Fibroblast of mammary gland (primary cell): ENCODE measurements at places on chromosomes 12 and 14.
A peak's percentile ranks its signal among the peaks of the same experiment; 100 is the strongest.

DNA sequence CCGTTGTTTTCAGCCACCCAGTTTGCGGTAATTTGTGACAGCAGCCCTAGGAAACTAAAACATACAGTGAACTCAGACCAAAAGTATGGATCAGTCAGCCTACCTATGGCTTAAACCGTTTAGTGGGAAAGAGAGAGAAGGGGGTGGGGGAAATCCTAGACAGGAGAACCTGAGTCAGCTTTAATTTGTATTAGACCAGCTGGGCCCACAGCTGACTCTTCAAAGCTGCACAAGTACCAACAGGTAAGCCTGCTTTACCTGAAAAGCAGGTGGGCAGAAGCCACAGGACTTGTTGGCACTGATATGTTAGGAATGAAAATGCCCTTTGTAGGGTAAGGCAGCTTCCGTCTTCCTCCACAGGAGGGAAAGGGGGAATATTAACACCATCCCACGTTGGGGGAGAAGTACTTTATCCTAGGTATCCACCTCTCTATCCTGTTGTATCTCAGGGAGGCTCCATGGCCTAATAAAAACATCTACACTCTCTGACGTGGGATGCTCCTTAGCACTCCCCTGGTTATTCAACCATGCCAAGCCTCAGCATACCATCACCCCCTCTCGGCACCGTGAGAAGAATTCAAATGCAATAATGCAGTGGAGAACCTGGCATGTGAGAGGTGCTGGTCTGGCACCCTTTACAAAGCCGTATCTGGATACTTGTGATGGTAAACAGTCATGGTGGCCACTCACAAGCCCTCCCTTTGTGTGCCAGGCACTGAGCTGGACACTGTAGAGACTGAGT, 70.3 kb downstream of the STON2 start:
- DNase-seq = no peak

- DNase-seq = no peak
Observed at GRCh38 chr14:46091819-46092218, 559.8 kb downstream of the RPL10L start.

DNA sequence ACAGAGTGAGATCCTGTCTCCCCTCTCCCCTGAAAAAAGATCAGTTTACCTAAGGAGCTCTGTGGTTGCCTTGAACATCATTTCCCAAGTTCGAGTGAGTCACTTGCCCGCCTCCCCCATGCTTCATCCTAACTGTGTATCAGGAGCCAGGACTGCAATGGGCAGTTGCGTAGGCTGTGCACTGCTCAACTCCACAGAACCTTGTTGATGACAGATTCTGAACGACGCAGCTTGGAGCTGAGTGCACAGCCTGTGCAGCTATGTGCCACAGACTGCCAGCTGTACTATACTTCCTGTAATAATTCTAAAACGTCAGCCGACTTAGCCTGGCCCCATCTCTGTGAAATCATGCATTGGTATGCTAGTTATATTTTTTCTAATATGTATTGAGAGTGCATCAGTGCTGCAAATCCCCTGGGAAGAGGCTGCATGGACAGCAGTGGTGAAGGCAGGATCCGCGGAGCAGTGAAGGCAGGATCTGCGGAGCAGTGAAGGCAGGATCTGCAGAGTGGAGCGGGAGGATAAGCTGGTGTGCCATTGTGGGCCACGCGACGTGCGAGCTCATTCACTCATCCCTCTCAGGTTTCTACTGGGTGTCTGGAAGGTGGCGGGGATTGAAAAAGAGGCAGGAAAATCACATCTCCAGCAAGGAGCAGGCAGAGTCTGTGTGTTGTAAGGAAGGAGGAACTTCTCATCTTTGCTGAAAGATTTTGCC, 80.8 kb downstream of the GALNT9 start:
- DNase-seq = peak; percentile 82

DNA sequence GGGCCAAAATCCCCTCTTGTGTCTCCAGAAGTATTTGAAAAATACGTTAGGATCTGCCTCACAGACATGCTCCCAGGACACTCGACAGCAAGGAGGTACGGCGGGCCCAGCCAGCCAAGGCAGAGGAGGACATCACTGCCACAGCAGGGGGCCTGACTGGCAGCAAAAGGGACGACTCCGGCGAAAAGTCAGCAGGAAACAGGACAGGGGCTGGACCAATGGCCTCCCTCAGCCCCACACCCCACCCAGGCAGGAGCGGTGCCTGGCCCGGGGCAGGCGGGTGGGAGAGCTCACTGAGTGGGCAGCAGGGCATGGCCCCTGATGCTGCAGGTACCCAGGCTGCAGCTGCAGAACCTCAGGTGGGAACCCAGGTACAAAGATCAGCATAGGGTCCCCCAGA, 17.8 kb downstream of the BRF1 start:
- DNase-seq = no peak

DNA sequence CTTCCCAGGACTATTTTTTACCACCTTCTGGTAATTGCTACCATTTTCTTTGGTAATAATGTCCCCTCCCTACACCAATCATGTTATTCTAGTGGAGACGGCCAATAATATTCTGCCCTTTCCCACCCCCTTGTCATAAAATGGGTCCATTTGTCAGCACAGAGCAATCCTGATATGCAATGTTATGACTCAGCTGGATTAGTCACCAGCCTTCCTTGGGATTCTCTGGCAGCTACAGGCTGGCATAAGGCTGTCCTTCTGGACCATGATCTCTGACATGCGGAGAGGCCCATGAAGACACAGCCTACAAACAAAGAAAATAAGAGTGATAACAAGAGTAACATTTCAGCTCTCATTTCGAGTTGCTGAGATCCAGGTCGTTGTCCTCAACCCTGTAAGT, 222.0 kb upstream of the CPNE8 start:
- peak; percentile 75 for DNase-seq

DNA sequence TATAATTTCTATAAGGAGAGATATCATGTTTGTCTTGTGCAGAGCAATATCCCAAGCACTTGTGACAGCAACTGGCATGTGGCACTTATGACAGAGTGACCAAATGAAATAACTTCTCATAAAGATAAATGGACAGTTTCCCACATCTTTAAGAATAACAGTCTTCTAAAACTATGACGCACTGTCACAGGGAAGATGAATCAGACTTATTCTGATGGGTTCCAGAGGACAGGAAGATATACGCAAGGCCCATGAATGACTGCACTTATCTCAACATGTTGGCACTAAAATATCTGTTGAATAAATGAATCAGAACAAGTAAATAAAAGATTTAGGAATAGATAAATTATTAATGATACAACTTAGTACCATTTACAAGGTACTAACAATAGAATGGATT, 465.8 kb upstream of the SYT1 start:
- DNase-seq = peak; percentile 21

- no peak for DNase-seq
Observed at GRCh38 chr14:35471803-35472202, 62.2 kb upstream of the INSM2 start.

DNA sequence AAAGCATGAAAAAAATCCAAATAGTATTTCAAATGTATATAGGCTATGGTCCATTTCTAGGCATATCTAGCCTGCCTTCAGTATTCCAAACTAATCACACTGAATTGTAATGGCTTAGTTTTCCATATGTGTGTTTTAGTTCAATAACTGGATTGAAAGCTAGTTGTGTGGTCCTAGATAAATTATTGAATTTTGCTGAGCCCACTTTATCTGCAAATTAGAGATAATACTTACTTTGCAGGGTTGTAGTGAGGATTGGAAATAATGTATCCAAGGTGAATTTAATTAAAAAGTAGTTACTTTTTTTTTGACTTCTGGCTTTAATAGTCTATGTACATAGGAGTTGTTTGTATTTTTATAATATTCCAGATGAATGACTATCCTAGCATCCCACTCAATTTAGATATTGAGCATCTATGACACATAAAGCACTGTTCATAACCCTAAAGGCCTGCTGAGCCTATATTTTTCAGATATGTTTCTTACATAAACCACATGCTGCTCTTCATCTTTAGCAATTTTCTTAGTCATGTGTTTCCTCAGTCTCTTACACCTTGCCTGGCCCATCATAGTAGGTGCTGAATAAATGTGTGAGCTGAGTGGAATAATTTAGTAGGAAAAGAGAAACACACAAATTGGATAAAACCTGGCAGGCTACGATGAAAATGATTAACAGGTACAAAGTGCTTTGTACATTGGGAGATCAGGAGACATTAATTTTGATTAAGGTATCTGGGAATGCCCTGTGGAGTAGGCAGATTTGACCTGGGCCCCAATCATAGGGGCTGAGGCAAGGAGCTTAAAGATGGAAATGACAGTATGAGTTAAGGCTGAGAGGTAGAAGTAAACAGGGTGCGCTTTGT, 1.1 kb upstream of the ATP23 start:
- no peak for DNase-seq
